ENCODE measurements at places on chromosomes 12 and 14. TPM values are rescaled to one million over a fixed set of nuclear protein-coding genes. Genes with fewer than 3 reads are reported as not detected.

GRCh38 chr12:49089821-49090773, 4.5 kb downstream of the DHH start:
- DNase-seq = no peak

The PSMB11 gene
- not detected for total RNA-seq

The AHSA1 gene
- total RNA-seq = 172 TPM

- DNase-seq = no peak
Measured at GRCh38 chr14:68268197-68268596, 448.6 kb downstream of the RAD51B start.

DNA sequence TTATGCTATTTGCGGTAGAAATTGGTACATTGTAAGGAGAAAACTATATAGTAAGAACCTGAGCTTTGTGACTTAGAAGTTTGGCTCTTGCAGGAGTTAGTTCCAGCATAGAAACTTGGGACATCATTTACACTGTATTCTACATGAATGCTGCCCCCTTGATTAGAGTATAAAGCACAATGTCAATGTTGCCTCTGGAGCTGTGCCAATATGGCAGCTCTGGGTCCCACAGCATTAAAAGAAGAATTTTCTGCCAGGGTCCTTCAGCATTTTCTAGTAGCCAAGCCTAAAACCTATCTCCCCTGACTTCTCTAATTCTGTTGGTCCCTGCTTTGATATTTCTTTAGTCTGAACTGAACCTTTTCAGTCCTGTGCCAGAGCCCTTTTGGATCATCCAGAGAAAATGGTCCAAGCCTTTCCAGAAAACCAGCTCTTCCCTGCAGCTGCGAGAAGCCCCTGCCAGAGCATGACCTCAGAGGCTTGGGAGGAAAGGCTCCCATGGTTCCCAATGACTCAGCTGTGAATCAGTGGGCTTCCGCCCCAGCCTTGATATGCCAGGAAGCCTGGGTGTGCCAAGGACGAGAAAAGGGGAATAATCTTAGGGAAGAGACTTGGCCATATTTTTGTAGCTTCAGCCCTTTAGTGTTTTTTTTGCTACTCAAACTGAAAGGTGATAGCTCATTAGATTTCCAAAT, 43.2 kb downstream of the PLEKHG7 start:
- peak; percentile 71 for DNase-seq

DNA sequence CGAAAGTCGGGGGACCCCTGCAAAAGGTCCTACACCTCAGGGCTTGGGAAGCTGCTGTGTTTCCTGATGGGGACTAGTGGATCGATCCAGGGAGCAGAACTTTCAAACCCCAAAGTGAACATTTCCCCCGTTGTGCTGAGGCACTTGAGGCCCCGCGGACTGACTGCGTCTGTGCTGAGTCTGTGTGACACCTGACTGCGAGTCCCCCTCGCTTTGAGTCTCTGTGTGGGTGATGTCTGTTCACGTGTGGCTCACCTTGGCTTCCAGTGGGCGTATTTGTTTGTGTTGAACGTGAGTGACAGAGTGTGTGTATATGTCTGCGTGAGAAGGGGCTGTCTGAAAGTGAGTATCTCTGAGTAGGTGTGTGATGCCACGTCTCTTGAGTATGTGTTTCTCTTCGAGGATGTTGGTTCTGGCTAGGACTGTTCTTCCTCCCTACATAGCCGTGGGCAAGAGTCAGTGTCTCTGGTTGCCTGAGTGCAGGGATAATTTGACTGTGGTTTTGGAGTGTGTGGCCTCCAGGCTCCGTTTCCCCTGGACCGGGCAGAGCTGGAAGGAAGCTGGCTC, 1.3 kb downstream of the TEAD4 start:
- no peak for DNase-seq

DNA sequence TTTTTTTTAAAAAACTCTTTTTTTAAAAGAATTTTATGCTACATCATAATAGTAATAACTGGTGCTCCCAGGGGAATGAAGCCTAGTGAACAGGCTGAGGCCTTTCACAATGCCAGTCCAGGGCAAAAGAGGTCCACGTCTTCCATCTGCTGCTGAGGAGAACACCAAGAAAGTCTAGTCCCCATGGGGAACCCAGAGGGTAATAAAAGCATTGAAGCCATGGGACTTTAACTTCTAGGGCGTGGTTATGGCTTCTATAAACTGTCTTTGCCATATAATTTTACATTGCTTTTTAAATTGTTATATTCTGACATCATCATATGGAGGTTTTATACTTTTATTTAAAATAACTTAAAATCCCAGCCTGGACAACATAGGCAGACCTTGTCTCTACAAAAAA, 64.3 kb downstream of the SLC16A7 start:
- DNase-seq = no peak

The RERGL gene
- total RNA-seq = 2.1 TPM

The HOXC4 gene
- not detected for total RNA-seq

DNA sequence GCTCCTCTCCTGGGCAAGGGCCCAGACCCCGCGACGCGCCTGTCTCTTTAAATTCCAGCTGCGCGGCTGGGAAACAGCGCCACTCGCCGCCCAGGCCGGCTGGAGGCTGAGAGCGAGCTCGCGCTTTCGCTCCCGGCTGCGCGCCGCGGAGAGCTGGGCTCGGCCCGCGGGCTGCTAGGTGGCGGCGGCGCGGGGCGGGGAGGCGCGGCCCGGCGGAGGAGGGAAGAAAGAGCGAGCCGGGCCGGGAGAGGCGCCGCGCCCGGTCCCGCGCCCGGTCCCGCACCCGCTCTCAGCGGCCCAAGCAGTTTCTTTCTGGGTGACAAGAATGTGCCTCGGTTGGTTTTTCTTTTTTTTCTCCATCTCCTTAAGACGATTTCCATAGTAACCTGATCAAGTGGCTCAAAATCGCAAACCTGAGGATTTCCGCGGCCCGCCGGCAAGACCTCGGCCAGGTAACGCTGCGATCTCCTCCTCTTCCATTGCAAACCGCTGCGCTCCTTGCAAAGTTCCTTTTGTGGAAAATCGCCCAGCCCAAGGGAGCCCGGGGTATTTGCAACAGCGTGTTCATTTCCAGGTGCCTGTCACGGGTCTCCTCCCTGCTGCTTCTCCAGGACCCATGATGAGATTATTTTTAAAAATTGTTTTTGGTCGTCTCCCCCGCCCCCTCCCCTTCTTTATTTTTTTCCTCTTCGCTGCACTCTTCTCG, 259.5 kb upstream of the E2F7 start:
- DNase-seq = peak; percentile 80

- DNase-seq = no peak
Measured at GRCh38 chr12:42918443-42918842, 328.9 kb upstream of the PRICKLE1 start.

DNA sequence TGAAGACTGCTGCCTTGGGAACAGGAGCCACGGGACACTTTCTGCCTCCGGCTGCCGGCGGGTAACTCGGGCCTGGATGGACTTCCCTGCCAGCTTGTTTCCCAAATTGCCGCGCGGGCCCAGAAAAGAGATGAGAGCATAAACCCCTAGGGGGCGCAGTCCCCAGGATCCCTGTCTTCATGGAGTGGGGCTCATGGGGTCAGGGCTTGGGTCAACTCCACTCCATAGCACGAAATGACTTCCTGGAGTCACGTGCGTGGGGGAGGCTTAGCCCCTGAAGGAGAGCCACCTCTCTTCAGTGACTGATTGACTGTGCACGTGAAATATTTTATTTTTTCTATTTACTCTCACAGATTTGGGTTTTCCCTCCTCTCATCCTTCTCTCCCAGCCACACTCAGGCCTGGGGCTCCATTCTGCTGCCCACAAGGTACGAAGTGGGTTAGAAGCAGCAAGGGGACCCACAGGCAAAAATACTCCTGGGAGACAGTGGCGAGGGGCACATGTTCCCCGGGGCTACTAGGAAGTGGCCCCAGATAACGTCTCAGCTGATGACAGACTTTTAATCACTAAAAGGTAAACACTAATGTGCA, 10.0 kb downstream of the PGF start:
- no peak for DNase-seq

GRCh38 chr14:34733245-34733644, 18.9 kb upstream of the CFL2 start:
- no peak for DNase-seq

GRCh38 chr14:101521473-101521915, 39.8 kb upstream of the DIO3 start:
- no peak for DNase-seq

The WNT5B gene
- 0.72 TPM for total RNA-seq

The ESRRB gene
- total RNA-seq = 2.5 TPM

GRCh38 chr12:20513189-20513588, 144.9 kb downstream of the PDE3A start:
- no peak for DNase-seq

GRCh38 chr12:59372956-59373355, 222.9 kb upstream of the SLC16A7 start:
- no peak for DNase-seq

GRCh38 chr14:69460093-69460701, 24.3 kb upstream of the PLEKHD1 start:
- peak; percentile 72 for DNase-seq

The RFX4 gene
- not detected for total RNA-seq

The P2RX7 gene
- total RNA-seq = 1.3 TPM

The PABPN1 gene
- 61.7 TPM for total RNA-seq

GRCh38 chr14:102538602-102539543, 29.3 kb upstream of the ANKRD9 start:
- no peak for DNase-seq

The NTF3 gene
- total RNA-seq = 0.77 TPM

GRCh38 chr14:95255013-95255412, 64.7 kb downstream of the CLMN start:
- DNase-seq = no peak

The FAM222A gene
- 6.9 TPM for total RNA-seq

- no peak for DNase-seq
Measured at GRCh38 chr12:114274131-114274530, 131.8 kb downstream of the TBX5 start.

DNA sequence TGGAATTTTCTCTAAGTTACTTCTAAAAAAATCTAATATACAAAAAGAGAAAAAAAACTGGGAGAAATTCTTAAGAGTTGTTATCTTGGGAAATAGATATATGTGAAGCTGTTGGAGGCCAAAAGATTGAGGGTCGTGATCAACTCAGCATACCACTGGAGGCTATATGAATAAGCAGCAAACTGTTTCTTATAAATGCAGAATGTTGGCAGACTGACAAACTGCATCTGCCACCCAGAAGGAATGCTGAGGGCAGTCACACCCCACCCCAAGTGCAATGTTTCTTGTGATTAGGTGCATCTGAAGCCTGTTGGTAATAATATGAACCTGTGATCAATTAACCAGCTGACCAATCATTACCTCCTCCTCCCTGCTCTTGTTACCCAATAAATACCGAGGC, 818.6 kb upstream of the MGAT4C start:
- DNase-seq = no peak

- DNase-seq = no peak
Measured at GRCh38 chr14:21108791-21109190, 7.9 kb downstream of the TMEM253 start.

DNA sequence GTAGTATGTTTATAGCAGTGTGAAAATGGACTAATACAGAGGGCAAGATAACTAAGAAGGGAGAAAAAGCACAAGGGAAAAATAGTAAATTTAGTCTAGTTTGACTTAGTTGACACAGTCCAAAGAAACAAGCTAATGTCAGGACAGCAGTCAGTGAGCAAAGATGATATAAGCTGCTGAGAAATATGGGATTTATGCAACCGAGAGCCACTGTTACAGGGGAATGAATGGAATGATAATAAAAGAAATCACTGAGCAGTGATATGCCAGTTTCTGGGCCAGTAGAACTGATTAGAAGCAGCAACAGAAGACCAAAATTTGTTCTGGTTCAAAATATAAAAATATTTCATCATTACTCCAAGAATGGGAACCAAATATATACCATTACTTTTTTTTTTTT, 60.1 kb downstream of the R3HDM2 start:
- no peak for DNase-seq

DNA sequence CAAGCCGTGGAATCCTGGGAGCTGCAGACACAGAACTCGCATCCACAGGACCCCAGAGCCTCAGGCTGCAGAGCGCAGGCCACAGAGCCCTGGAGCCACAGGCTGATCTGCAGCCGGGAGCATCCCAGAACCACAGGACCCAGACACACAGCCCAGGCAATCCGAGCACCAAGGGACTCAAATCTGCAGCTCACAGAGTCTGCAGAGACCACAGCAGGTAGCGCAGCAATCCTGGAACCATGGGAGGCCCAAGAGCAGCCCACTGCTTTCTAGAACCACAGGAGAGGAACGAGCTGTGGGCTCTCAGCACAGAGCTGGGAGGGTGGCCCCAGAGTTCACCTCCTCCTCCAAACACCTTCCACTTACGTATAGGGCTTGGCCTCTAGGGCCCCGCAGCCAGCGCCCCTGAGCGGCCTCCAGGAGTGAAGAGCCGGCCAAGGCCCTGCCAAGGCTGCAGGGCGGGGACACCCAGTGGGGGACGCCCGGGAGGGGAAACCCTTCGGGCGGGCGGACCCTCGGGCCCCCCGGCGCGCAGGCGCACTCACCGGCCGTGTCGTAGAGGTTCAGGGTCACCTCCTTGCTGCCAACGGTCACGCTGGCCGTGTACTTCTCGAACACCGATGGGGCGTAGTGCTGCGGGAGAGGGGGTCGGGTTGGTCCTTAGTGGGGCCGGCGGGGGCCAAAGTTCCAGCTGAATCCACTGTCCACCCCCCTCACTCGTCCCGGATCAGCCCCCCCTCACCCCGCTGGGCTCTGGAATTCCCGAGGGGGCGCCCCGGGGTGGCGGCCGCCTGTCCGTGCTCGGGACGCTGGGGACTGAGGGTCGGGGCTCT, 665 bp downstream of the RHOF start:
- no peak for DNase-seq

- DNase-seq = no peak
Measured at GRCh38 chr14:61503167-61503801, 181.9 kb downstream of the PRKCH start.

DNA sequence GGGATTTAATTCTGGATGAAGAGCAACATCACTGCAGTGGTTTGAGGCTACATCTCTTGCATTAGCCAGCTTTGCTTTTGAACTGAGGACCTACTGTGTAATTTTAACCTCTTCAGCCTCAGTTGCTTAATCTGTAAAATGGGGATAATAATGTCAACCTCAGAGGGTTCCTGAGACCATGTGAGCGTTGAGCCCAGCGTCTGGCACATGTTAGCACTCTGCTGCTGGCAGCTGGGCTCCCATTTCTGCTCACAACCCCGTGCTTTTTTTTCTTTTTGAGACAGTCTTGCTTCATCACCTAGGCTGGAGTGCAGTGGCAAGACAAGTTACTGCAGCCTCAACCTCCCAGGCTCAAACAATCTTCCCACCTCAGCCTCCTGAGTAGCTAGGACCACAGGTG, 31.6 kb downstream of the TESC start:
- DNase-seq = no peak

The CLEC4A gene
- 1.2 TPM for total RNA-seq

Data from heart right ventricle (tissue), 16 donors.